GM18507 (cell line): ENCODE measurements at places on chromosomes 16 and 17.

- peak; percentile 2 for DNase-seq
Measured at GRCh38 chr17:70636517-70637133, 467.3 kb downstream of the KCNJ2 start.

DNA sequence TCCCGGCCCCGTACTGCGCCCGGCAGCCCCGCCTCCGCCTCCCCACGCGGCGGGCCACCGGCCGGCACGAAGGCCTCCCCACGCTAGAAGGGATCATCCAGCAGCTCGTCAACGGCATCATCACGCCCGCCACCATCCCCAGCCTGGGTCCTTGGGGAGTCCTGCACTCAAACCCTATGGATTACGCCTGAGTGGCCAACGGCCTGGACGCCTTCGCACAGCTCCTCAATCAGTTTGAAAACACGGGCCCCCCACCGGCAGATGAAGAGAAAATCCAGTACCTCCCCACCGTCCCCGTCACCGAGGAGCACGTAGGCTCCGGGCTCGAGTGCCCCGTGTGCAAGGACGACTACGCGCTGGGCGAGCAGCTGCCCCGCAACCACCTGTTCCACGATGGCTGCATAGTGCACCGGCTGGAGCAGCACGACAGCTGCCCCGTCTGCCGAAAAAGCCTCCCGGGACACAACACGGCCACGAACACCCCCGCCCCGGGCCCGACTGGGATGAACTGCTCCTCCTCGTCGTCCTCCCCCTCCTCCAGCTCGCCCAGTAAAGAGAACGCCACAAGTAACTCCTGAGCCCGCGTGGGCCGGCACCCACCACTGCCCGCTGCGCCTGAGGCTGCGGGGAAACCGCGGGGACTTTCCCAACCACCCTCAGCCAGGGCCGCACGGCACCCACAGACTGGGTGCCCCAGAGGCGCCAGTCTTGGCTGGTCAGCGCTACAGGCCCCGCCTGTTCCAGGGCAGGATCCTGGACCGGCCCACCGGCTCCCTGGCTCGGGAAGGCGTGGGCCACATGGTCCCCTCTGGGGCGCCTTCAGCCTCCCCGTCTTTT lies 39.0 kb upstream of the AKAP1 start:
- DNase-seq = peak; percentile 47

- no peak for DNase-seq
Measured at GRCh38 chr17:27565874-27566670, 64.9 kb upstream of the LGALS9 start.

GRCh38 chr16:67719778-67720144 lies 645 bp upstream of the GFOD2 start:
- no peak for DNase-seq

GRCh38 chr16:1642148-1642547 lies 30.0 kb downstream of the CRAMP1 start:
- DNase-seq = no peak

GRCh38 chr17:69712801-69713311 lies 298.4 kb downstream of the MAP2K6 start:
- no peak for DNase-seq

GRCh38 chr17:72455562-72455961 lies 334.7 kb downstream of the SOX9 start:
- no peak for DNase-seq

GRCh38 chr17:50289278-50289677 lies 15.0 kb downstream of the TMEM92 start:
- no peak for DNase-seq

- DNase-seq = no peak
Measured at GRCh38 chr17:73272906-73273218, 11.2 kb upstream of the CPSF4L start.

GRCh38 chr17:335691-336090 lies 16.9 kb downstream of the RPH3AL start:
- DNase-seq = no peak

DNA sequence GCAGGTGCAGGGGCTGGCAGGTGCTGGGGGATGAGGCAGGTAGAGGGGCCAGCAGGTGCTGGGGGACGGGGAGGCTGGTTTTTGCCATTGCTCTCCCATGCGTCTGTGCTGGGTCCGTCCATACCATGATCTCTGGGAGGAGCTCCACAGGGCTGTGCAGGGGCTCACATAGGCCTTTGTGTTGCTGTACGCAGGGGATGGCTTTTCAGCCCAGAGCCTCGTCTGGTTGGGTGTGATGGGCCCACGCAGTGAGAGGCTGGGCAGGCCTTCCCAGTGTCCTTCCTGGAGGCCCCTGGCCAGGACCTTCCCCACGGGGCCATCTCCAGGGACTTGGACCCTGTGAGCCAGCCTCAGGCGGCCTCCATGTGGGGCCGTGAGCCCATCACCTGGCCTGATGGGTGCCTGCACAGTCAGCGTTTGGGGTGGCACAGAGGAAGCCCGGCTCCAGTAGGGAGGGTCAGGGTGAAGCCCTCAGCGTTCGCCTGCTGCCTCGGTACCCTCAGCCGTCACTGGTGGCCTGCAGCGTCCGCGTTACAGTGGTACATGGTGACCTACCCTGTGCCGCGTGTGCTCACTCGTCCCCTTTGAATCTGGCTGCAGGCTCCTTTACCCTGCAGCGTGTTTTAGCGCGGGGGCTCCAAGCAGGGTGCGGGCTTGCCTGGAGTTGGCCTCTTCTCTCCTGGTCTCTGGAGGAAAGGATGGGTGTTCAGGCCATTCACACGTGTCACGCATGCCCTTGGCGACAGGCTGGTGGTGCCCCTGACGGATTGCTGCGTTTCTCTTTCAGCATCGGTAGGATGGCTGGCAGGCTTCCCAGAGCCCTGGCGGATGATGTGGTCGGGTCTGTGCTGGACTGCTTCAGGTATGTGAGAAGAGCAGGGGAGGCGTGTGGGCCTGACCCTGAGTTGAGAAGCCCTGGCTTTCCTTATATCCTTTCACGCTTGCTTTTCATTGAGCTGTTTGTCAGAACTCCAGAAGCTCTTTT lies 30.6 kb downstream of the ZNF750 start:
- DNase-seq = no peak

- DNase-seq = no peak
Measured at GRCh38 chr17:34384822-34385605, 22.0 kb upstream of the CCL1 start.

DNA sequence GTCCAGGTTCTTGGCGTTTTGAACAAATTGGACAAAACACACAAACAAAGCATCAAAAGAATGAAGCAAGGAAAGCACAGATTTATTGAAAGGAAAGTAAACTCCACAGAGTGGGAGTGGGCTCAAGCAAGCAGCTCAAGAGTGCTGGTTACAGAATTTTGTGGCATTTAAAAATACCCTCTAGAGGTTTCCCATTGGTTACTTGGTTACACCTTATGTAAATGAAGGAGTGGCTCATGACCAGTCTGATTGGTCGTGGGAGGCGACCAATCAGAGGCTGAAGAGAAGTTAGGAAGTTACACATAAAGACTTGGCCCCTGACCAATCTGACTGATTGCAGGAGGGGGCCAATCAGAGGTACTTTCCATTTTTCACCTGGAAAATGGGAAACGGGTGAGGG lies 1373.8 kb upstream of the GOT2 start:
- no peak for DNase-seq

GRCh38 chr16:89094252-89094879 lies 714 bp downstream of the ACSF3 start:
- no peak for DNase-seq

- no peak for DNase-seq
Measured at GRCh38 chr16:31402687-31403086, 9.6 kb downstream of the ITGAD start.

GRCh38 chr16:9248162-9248561 lies 156.7 kb downstream of the HAPSTR1 start:
- DNase-seq = no peak

GRCh38 chr16:59597269-59597668 lies 863.2 kb upstream of the GOT2 start:
- DNase-seq = no peak

- DNase-seq = no peak
Measured at GRCh38 chr16:59385491-59385890, 651.4 kb upstream of the GOT2 start.

- no peak for DNase-seq
Measured at GRCh38 chr16:79293836-79294460, 306.6 kb downstream of the MAF start.

GRCh38 chr17:30224419-30224960 lies 11.0 kb downstream of the SLC6A4 start:
- no peak for DNase-seq

DNA sequence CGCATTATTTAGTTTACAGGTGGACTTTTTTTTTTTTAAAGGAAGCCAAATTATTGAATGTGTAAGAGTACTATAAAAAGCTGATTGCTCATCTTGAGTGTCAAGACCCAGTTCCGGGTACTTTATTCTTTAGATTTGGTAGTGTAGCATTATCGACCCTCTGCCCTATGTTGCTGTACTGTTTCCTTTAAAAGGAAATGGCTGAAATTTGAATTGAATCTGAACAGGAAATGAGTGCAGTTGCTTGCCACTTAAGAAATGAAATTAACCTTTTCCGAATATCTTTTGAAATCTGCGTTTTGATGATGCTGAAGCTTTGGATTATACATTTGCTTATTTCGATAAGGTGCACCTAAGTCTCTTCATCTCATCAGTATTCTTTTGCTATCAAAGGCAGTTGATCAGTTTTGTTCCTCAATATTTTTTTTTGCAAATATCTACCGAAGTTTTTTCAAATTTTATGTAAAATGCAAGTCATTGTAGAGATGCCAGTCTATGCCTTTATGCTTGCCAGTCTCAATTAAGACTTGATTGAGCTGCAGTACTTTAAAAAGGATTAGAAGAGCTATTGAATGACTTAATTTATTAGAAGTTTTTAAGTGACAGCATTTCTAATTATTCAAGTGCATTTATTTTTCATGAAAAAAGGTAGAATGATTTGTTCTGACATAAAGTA lies 1.8 kb downstream of the GGNBP2 start:
- DNase-seq = no peak

DNA sequence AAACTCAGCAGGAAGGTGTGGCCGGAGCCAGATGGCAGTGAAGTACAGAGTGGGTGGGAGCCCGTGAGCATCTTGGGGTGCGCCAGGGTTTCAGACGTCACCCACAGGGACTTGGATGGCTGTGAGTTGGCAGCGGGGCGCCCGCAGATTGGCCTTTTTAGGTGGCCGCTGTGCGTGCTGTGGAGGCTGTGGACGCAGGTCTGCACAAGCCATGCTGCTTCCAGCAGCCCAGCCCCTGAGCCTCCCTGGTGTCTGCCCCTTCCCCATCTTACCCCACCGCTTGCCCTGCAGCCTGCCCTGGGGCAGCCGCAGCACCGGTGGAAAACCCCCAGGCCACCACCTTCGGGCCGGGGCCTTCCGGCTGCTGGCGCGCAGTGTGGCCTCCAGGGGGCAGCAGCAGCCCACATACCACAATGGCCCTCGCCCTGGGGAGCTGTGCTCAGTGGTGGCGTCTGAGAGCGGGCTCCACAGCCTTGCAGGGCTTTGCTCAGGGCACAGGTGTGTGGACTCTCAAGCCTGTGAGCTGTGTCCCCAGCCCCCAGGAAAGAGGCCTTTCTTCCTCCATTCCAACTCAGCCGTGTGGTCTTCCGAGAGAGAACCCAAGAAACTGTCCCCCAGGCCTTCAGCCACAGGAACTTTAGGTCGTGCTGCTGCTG lies 11.8 kb downstream of the ENDOV start:
- peak; percentile 89 for DNase-seq
